ENCODE measurements at places on chromosomes 3 and 15.

DNA sequence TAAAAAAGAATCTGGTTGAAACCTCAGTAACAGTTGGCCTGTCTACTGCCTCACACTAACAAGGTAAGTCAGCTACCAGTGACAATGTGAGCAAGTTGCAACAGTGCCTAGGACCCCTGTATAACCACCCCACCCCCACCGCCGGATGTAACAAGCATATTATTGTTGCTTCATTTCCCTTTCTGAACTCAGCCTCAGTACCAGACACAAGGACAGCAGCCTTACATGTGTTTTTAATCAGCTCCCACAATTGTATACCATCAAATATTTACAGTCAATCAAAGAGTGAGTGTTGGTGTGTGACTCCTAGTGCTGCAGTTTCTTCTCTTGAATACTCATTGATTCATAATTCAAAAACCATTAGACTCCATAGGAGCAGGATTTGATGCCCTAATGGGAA, 96.4 kb downstream of the PYDC2 start:
- no peak for DNase-seq

DNA sequence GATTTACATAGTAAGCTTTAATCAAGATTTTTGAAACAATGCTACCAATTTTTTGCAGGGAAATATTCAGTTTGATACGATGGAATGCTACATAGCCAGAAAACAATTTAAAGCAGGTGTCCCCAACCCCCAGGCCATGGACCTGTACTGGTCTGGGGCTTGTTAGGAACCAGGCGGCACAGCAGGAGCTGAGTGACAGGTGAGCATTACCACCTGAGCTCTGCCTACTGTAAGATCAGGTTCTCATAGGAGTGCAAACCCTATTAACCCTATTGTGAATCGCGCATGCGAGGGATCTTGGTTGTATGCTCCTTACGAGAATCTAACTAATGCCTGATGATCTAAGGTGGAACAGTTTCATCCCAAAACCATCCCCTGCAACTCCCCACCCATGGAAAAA, 322.6 kb upstream of the NECTIN3 start:
- DNase-seq, result no peak

DNA sequence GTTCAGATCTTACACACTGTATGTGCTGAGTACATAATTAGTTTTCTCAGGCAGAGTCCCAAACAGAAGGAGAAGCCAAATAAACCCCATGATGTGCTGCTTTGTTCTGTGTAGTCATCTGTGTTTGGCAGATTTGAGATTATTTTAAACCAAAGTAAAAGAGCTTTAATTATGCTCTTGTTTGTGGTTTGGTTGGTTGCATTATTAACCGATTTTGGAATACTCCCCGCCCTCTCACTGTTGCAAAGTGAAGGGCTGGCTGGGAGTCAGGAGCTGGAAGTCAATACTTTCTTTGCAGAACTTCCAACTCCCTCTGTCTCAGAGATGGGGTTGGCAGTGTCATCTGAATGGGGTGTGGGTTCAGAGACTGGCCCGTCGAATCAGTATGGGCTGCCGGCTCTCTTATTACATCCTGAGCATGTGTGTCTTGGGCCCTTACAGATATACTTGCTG, 34.4 kb downstream of the SLCO3A1 start:
- DNase-seq, result no peak

DNA sequence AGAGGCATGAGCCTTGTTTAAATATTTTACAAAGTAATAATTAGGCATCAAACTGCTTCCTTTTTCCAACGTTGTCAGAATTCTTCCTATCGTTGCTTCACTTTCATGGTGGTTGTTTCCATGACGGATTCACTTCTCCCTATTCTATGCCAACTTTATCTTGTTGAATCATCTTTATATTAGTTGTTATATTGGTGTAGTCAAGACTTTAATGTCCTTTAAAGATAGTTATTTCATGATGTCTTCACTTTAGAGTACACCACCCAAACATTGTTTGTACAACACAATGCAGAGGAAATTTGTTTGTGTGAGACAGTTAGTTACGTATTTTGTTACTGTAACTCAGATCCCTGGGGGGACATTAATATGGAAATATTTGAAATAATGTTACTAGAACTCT, 61.9 kb downstream of the CRYBG3 start:
- DNase-seq, result no peak

DNA sequence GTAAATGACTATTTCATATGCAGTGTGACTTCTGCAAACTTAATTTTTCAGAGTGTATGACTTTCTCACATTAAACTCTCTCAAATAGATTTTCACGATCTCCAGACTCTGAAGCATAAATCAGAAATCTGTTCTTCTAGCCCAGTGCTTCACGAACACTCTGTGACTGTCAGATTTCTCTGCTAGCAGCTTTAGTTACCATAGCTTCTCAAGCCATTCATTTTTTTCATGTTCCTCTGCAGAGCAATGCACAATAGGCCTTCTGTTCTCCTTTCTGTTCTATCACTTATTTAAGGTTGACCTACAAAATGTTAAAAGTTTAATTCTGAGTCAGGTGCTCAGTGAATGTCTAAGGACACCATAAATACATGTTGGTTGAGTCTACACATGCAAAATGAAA, 1102.2 kb downstream of the TUSC7 start:
- no peak for DNase-seq

- DNase-seq, result no peak
Measured at GRCh38 chr3:52473026-52473425, 17.6 kb downstream of the NISCH start.

GRCh38 chr3:18580268-18580667, 155.1 kb upstream of the SATB1 start:
- DNase-seq, result no peak

DNA sequence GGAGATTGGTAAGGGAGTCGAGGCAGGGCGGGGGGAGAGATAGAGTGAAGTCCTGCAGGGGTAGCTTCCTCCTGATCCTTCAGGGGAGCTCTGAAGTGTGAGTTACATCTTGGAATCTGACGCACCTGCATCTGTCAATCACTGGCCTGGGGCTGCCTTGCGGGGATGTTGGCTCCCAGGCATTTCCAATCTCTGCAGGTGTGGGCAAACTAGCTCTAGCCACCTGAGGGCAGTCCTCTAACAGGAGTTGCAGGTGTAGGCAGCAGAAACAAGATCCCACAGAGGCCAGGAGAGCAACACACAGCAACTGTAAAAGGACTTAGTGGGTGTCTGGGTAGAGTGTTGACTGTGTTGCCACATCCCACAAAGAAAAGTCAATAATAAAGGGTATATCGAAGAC, 63.6 kb downstream of the ZNF621 start:
- no peak for DNase-seq

GRCh38 chr15:32721596-32721995, 3.8 kb downstream of the GREM1 start:
- no peak for DNase-seq

DNA sequence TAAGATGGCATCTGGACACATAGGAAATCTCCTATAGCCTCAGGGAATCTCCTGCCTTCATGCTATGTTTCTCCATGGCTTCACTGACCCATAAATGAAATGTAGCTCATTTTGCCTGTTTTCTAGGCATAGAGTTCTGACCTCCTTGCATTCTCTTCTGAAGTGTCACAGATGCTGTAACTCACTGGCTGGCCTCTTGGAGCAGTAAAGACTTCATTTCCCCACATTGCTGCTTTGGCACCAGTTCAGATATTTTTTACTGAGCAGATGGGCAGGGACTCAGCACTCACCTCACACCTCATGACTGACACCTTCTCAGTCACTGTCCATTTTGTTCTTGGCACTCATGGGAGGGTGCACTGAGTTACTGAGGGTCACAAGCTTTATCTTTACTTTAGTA, 286.7 kb upstream of the TGFBR2 start:
- DNase-seq, result peak; percentile 9

GRCh38 chr3:186241910-186242821, 119.9 kb downstream of the DGKG start:
- no peak for DNase-seq

DNA sequence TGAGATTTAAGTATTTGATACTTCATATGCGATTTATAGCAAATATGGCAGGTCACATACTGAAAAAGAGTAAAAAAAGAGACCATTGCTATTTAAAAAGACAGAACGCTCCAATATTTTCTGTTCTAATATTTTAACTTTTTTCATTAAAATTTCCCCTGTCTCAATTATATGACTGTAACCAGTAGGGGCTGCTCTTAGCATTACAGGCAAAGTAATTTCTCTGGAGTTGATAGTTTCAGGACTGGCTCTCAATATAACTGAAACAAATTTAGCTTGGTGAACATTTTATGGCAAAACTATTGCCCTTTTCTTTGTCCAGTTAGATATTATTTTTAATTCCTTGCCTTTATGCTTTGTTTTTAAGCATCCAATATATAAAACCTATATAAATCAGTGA, 286.3 kb upstream of the ROBO2 start:
- no peak for DNase-seq
